ENCODE measurements at places on chromosomes 4 and X. TPM values are rescaled to one million over a fixed set of nuclear protein-coding genes. Genes with fewer than 3 reads are reported as not detected.

GRCh38 chr4:53512608-53513007, 78.7 kb downstream of the LNX1 start:
- no peak for DNase-seq

DNA sequence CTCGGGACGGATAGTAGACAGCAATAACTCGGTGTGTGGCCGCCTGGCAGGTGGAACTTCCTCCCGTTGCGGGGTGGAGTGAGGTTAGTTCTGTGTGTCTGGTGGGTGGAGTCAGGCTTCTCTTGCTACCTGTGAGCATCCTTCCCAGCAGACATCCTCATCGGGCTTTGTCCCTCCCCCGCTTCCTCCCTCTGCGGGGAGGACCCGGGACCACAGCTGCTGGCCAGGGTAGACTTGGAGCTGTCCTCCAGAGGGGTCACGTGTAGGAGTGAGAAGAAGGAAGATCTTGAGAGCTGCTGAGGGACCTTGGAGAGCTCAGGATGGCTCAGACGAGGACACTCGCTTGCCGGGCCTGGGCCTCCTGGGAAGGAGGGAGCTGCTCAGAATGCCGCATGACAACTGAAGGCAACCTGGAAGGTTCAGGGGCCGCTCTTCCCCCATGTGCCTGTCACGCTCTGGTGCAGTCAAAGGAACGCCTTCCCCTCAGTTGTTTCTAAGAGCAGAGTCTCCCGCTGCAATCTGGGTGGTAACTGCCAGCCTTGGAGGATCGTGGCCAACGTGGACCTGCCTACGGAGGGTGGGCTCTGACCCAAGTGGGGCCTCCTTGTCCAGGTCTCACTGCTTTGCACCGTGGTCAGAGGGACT, 5.7 kb upstream of the MSANTD1 start:
- DNase-seq = no peak

- no peak for DNase-seq
Measured at GRCh38 chrX:131187206-131187605, 101.9 kb downstream of the IGSF1 start.

DNA sequence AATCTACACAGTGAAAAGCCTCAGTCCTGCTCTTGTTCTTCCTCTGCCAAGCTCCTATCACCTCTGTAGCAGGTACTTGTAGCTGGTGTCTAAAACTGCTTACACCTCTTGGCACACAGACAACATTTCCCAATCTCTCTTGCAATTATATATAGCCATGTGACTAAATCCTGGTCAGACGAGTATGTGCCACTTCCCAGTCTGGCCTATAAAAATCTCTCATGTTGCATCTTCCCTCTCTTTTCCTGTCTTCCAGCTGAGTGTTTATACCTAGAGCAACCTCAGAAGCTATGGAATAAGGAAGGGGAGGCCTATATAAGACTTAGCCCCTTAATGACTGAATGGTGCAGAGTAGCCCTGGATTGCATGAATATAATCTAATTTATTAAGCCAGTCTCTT, 105.8 kb downstream of the RNF150 start:
- no peak for DNase-seq

DNA sequence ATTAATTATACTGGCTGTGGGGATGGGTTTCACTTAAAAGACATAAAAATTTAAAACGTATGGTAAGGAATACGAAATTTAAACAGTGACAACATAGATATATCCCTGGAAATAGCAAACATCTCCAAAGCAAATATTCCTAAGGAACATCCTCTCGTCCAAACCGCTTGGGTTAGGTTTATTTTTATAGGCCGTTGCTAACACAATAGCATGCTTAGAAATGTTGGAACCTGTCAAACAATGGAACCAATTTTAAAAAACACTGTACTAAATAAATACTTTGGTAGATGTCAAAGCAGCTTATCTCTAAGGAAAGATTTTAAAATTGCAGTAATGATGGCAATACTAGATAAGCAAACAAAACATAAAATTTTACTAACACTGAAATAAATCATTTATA, 45.4 kb downstream of the SEC24D start:
- DNase-seq = no peak

DNA sequence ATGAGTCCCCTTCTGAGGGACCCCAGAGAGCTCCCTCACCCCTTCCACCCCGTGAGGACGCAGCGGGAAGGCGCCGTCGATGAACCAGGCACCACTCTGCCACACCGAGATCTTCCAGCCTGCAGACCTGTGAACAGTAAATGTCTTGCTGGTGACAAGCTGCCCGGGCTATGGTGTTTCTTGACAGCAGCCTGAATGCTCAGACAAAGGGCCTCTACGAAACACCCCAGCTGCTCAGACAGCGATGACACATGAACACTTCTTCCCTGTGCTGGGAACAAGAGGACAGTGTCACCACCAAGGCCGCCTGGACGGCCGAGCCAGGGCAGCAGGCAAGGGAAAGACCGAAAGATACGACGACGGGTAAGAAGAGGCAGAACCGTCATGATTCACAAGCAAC, 30.6 kb upstream of the GTPBP6 start:
- DNase-seq = no peak

GRCh38 chrX:57677132-57677858, 2.8 kb downstream of the NLRP2B start:
- DNase-seq = no peak

GRCh38 chr4:304969-305680, at the start of gene ZNF732:
TSS of gene ZNF732 (minus strand) at chr4:305474. CDS start at chr4:305310, 164 bp downstream.
- DNase-seq = peak; percentile 9

DNA sequence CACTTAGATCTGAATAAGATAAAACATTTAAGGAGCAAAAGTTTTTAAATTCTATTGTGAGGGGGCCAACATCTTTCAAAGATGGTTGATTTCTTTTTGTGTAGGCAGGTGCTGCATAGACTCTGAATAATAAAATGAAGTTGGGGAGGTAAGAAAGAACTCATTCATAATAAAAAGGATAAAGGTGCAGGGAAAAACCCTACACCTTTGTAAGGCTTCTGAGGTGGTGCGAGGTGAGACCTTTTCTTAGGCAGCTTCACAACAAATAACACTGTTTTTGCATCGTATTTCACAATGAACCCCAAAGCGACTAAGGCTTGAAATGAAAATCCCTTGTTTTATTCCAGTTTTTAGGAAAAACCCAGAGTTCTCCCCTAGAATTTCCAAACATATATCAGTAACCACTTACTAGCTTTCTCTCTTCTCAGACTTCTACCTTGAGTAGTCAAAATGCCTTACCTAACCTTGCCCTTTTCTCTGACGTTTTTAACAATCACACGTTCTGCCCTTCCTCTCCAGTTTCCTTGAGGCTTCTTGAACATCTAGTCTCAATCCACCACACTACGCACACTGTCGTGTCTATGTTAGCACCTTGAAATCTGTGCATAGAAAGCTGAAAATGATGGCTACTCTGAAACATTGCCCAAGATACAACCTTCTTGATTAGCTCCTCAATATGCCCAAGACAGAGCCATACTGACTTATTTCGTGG, 30.2 kb downstream of the MAML3 start:
- no peak for DNase-seq

SPATA4 gene
- polyA plus RNA-seq = 0.07 TPM

FRMPD4 gene
- polyA plus RNA-seq = 0.82 TPM

HUWE1 gene
- polyA plus RNA-seq = 57.5 TPM

Measured in BJ (cell line).